Hepatocyte (in vitro differentiated cells): ENCODE measurements at places on chromosomes 1 and 21. TPM values are rescaled to one million over a fixed set of nuclear protein-coding genes. Genes with fewer than 3 reads are reported as not detected.

DNA sequence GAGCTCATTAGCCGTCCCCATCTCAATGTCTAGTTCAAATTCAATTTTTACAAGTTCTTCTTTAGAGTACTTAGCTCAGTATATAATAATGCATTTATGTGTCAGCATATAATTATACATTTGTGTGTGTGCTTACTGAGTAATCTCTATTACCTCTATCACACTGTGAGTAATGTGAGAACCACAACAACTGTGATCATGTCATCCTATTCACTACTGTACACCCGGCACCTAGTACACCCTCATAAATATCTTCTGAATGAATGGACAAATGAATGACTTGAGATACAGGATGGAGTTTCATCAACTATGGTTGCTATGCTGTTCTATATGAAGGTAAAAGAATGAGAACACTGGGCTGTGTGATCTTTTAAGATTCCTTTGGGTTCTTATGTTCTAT lies 124.0 kb downstream of the GPATCH2 start:
- no peaks in the 10 kb centered on the region for H3K4me1 ChIP-seq
- no peak overlapping the region for H3K27ac ChIP-seq
- H3K27me3 ChIP-seq, result no peaks in the 10 kb centered on the region

- peaks cover 13% of the 10 kb centered on the region for H3K4me1 ChIP-seq
- H3K36me3 ChIP-seq, result no peaks in the 10 kb centered on the region
- H3K27me3 ChIP-seq, result no peaks in the 10 kb centered on the region
- DNase-seq, result no peak
- no peak overlapping the region for H3K4me3 ChIP-seq
These were observed 14.7 kb upstream of the ATF3 start for GRCh38 chr1:212593821-212594251.

DNA sequence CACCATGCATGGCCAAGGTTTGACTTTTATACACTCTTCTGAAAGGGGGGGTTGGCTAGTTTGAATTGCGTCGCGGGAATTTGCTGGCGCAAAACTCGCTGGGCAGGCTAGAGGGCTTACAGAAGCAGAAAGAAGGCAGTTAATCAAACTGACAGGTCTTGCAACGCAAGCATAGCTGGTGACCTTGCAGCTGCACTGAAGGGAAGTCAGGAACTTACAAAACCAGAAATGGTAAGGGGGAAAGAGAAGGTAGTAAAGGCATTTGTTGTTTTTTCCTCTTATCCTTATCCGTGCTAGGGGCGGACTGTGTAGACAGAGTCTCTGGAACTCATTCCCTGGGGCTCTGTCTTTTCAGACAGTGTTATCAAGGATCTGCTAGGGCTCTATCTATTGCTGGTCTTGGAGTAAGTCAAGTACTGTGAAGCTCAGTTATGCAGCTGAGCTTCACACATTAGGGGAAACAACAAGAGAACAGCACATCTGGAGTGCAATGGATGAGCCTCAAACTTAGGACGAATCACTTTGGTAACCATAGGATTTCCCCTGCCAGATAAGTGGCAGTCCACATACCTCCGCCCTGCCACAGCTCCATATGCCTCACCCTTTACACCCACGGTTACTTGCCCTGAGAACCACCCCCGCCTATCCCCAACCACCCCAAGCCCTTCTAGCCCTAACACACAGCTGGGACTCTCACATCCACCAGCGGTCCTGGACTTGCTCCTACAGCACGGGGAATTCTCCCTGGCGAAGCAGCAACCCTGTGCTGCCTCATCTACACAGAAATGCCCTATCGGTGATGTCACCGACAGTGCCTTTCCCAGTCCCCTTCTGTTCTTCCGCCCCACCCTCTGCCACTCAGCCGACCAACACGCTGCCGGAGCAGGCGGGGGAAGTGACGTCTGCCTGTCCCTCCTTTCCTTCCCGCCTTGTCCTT lies 251.4 kb downstream of the FAM72C start:
- DNase-seq, result no peak
- H3K4me1 ChIP-seq, result no peaks in the 10 kb centered on the region
- H3K4me3 ChIP-seq, result no peak overlapping the region
- no peak overlapping the region for H3K27ac ChIP-seq

Gene VANGL2
- 8.2 and 8.9 TPM in 2 replicates for polyA plus RNA-seq

- no peak for DNase-seq
- H3K4me3 ChIP-seq, result no peak overlapping the region
- no peak overlapping the region for H3K27ac ChIP-seq
- H3K27me3 ChIP-seq, result no peaks in the 10 kb centered on the region
These were observed 279.6 kb downstream of the TM2D1 start for GRCh38 chr1:61445269-61445825.

GRCh38 chr1:209790286-209791193 lies 6.2 kb upstream of the C1orf74 start:
- no peaks in the 10 kb centered on the region for H3K27me3 ChIP-seq
- peak overlapping the region; percentile 90 for H3K27ac ChIP-seq
- H3K36me3 ChIP-seq, result peaks cover 8% of the 10 kb centered on the region
- no peak overlapping the region for H3K4me3 ChIP-seq
- peak; percentile 53 for DNase-seq
